ENCODE measurements at places on chromosomes 3 and 15.

- DNase-seq: no peak
These were observed 144.1 kb downstream of the FILIP1L start for GRCh38 chr3:99970198-99970597.

- no peak for DNase-seq
These were observed 346.8 kb downstream of the TBL1XR1 start for GRCh38 chr3:176850498-176850897.

DNA sequence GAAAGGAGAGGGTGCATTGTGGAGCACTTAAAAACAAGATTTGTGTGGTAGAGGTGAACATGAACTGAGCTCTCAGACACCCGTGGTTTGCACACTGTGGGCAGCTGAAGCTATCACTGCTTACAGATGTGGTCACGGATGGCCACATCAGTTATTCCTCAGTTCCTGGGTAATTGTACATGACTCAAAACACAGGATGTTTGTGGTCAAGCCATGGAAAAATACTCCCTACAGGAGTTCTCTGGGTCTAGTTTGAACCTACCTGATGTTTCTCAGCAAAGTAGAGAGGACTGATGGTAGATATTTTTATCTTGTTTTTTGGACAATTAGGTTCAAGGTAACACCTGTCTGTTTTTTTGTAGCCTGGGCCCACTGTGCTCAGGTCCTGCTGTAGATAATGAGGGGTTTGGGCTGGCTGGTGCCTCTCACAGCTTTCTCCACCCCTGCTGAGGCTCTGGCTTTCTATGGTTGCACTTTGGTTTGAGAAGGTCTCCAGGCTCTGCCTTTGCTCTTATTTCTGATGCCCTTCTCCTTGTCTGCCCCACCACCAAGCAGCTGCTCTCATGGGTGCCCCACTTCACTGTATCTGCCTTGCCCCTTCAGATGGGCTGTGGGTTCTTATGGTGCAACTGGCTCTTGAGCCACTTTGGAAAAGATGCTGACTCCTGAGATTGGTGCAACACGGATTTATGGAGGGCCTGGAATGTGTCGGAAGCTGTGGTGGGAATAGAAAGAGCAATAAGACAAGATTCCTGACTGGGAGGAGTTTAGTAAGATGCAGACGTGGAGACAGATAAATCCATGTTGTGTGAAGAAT, 40.1 kb downstream of the CDCP1 start:
- DNase-seq: peak; percentile 83

DNA sequence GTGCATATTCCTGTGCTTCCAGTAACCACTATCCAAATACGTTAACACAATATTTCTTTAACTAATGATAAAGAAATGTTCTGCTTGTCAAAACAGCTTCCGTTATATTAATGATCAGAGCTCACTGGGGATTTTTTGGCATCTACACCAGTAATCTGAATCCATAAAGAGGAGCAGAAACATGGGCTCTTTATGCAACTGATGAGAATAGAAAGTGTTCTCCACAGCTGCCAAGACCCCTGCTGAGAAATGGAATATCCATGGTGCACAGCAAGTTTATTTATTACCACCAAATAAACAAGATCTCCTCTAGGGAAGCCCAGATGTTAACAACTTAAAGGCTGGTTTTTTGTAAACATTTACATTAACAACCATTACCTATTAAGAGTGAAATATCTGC, 54.5 kb downstream of the ALDH1A2 start:
- no peak for DNase-seq

GRCh38 chr15:89665449-89666181, 10.3 kb upstream of the KIF7 start:
- DNase-seq: peak; percentile 68

- DNase-seq: no peak
These were observed 166.6 kb upstream of the BHLHE40 start for GRCh38 chr3:4812591-4812990.

DNA sequence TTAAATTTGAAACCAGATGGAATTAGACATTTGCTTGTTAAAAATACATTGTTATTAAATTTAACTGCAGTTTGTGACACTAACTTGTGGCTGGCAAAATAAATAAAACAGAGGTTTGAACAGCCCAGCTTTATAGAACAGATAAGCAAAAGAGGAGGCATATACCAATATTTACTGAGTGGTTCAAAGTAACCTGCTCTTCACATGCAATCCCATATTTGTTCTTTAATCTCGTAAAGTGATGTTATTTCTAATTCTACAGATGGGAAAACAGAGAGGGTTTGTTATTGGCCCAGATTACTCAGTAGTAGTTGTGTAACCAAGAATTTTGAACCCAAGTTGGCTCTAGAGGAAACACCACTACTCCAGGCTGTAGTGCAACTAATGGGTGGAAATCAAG, 37.6 kb downstream of the WNT5A start:
- DNase-seq: no peak

GRCh38 chr3:74463515-74463914, 150.9 kb downstream of the CNTN3 start:
- no peak for DNase-seq

DNA sequence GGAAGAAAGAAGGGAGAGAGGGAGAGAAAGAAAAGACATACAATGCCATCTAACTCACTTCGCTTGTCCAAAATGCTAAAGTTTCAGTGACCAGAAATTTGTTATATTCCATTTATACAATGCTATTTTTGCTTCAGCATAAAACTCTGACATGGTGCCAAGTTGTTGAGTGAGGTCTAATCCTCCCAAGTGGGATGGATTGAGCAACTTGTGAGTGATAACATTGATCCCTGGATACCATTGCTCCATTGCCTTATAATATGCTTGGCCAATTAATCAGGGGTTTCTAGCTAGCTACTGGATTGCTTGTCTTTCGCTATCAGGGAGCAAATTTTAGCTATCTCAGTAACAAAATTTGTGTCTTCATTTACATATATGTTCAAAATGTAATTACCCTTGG, 615.6 kb upstream of the DPPA4 start:
- DNase-seq: no peak

GRCh38 chr3:58434990-58435389, 1.4 kb upstream of the PDHB start:
- DNase-seq: peak; percentile 91

DNA sequence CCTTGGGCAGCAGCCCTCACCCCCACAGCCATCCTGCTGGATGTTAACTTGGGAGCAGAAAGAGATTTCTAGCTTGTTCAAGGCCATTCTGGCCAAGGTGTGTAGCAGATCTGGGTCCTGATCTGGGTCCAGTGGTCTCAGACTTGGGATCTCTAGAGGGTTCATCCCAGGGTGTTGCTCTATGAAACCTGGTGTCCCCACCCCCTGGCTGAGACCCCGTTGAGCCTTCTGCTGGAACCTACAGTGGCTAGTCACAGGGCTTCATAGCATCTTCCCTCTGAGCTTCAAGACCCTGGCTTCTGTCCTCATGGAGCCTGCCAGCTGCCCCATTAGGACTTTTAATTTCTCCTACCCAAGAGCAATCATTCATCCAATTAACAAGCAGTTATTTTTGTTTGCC, 64.3 kb downstream of the EPHB1 start:
- DNase-seq: no peak

GRCh38 chr3:148246291-148246923, 451.3 kb upstream of the AGTR1 start:
- DNase-seq: no peak

DNA sequence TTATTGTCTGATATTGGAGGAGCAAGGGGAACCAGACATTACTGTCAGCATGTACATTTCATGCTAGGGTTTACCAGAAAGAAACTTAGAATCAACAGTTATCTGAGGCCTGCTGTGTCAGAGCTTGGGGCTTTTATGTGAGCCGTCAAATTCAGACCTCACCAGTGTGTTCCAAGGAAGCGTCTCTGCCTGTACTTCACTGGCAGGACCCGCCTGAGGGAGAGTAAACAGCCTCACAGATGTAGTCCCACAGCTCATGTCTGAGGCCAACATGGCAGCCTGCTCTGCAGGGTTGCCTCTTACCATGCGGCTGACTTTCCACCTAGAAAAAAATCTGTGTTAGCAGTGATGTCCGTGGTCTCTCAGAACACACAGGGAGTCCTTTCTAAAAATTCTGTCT, 74.3 kb downstream of the GHSR start:
- DNase-seq: no peak

DNA sequence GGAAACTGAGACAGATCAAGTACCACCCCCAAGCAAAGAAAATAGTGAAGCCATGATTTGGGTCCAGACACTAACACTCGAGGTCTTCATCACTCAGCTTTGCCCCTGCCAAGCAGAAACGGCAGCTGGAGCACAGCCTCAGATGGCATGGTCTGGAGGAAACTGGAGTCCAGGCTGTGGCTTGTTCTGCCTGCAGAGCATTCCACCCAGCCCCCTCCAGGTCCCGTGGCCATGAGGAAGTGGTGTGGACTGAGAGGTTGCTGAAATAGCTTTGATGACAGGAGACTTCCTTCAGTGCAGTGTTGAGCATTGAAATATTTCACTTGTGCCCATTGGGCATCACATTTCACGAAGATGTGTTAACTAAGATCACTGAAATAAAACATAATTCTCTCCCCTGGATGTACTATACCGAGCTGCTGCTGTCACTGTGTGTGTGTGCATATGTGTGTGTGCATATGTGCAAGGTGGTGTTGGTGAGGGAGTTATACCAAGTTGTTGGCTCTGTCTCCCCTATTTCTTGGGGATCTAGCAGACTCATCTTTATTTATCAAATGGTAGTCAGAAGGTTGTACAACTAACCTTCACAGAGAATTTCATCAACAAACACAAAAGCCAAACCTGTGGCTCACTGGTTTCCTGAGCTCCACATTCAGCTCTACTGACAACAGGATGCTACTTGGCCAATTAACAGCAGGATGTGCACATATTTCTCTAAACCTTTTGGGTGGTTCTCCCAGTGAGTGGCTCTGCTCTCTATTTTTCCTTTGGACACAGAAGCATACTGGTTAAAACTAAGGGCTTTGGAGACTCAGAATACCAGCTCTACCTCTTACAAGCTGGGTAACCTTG, 660.1 kb upstream of the CFAP20DC start:
- DNase-seq: no peak

GRCh38 chr3:83039422-83039821, 1278.0 kb upstream of the GBE1 start:
- DNase-seq: no peak

- no peak for DNase-seq
These were observed 85.3 kb upstream of the ADAMTS9 start for GRCh38 chr3:64773137-64773536.

DNA sequence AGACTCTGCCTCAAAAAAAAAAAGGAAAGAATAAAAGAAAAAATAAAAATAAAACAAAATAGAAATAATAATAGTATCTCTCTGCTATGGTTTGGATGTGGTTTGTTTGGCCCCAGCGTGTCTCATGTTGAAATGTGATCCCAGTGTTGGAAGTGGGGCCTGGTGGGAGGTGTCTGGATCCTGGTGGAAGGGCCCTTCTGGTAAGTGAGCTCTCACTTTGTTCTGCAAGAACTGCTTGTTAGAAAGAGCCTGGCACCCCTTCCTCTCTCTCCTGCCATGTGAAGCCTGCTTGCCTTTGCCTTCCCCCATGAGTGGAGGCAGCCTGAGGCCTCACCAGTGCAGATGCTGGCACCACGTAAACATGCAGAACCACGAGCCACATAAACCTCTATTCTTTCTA, 26.3 kb downstream of the TMEM44 start:
- DNase-seq: no peak

DNA sequence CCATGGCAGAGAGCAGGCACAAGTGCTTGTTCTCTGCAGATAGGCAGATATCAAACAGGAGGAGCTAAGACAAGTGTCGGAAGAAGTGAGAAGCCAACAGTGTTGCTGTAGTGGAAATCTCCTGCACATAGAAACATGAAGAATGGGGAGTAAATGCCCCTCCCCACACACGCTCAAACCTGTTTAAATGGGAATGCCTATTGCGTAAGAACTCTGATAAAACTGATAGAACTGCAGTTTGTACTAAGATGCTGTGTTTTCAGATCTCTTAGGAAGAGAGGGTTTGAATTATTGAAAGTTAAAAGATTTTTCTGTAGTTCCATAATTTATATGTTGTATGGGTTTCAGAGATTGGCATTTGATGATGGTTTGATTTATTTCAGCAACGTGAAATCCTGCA, 19.6 kb downstream of the EIF2AK4 start:
- no peak for DNase-seq

- no peak for DNase-seq
These were observed 119.3 kb downstream of the P3H2 start for GRCh38 chr3:190001426-190001825.

GRCh38 chr3:188390775-188391443, 237.0 kb downstream of the LPP start:
- DNase-seq: no peak

Measured in EL (cell line).